ENCODE measurements at places on chromosomes 1 and 21.

GRCh38 chr1:103259982-103260381, 151.7 kb upstream of the COL11A1 start:
- DNase-seq: no peak

- no peak for DNase-seq
Observed at GRCh38 chr21:15893902-15894301, 164.1 kb downstream of the USP25 start.

GRCh38 chr1:226425004-226425378, 17.1 kb upstream of the PARP1 start:
- DNase-seq: no peak

DNA sequence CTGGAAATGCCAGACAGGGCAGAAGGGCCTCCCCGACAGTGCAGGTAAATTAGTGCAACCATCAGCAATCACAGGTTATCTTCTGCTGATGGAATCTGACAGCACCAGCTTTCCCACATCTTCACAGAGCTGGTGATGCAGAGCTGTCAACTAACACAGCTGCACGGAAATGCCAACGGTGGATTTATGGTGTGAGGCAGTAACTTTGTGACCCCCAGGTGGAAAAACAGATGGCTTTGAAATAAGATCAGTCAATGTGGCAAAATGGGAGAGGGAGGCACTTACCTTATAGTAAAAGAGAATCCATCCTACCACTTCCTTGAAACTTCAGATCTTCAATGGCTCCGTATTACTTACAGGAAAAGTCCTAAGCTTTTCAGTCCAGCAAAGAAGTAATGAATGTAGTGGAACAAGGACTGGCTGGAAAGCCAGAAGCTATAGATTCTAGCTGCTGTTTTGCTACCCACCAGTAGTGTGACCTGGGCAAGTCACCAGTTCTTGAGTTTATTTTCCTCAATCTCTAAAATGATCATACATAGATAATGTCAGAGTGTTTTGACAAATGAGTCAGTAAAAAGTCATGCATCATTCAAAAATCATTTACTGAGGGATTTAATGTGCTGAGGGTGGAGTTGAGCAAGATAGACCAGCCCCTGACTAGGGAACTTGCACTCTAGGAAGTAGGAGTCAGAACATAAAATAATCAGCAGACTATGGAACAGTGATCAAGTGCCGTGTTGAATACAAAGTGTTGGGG, 245.7 kb upstream of the JUN start:
- DNase-seq: no peak

- no peak for DNase-seq
Observed at GRCh38 chr1:153608742-153609584, 4.0 kb downstream of the S100A16 start.

- DNase-seq: no peak
Observed at GRCh38 chr1:71494163-71494562, 413.3 kb upstream of the ZRANB2 start.

DNA sequence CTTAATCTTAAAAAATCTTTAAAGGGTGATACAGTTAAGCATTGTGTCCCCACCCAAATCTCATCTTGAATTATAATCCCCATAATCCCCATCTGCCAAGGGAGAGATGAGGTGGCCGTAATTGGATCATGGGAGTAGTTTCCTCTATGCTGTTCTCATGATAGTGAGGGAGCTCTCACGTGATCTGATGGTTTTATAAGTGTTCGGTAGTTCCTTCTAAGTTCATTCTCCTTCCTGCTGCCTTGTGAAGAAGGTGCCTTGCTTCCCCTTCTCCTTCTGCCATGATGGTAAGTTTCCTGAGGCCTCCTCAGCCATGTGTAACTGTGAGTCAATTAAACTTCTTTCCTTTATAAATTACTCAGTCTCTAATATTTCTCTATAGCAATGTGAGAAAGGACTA, 10.7 kb downstream of the DHRS3 start:
- DNase-seq: no peak

DNA sequence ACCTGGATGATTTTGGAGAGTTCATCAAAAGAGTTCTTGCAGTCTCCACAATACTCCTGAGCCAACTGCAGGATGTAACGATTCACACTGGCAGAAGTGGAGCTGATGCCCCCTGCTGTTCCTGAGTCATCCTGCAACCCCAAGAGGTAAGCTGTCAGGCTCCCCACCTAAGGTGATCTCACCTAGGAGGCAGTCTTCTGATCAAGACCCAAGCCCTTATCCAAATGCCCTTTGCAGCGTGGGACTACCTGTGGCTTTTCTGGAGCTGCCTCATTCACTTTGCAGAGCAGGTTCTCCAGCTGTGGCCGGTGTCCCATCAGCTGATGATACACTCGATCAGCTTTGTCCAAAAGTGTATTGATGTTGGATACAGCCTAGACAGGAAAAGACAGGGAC, 96.4 kb downstream of the UBR4 start:
- peak; percentile 51 for DNase-seq

GRCh38 chr1:41698916-41699860, 214.7 kb upstream of the EDN2 start:
- no peak for DNase-seq

DNA sequence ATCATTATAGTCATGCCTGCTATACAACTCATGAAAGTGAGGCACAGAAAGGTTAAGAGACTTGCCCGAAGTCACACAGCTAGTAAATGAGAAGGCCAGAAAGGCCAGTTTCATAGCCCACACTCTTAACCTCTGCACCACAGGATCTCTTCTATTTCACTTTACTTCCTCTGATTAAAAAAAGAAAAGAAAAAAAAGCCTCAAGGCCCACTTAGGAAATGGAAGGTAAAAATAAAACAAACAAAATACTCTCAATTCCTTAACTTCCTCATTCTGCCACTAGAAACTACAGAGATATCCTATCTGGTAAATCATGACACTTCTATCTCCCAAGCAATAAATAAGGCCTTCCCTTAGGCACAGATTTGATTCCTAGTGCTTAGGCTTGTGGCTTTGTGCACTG, 7.6 kb upstream of the ENAH start:
- DNase-seq: no peak

- no peak for DNase-seq
Observed at GRCh38 chr1:33390542-33390941, 40.4 kb downstream of the PHC2 start.

DNA sequence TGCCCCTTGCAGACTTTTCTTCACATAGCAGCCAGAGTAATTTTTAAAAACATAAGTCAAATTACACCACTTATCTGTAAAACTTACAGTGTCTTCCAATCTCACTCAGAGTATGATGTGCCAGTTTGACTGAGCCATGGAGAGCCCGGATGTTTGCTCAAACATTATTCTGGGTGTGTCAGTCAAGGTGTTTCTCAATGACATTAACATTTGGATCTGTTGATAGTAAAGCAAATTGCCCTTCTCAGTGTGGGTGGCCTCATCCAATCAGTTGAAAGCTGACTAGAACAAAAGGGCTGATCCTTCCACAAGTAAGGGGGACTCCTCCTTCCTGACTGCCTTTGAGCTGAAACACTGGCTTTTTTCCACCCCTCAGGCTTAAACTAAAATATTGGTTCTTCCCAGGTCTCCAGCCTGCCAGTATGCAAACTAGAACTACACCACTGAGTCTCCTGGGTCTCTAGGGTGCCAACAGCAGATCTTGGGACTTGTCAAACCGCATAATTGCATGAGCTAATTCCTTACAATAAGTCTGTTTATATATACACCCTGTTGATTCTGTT, 157.9 kb upstream of the CTTNBP2NL start:
- no peak for DNase-seq

DNA sequence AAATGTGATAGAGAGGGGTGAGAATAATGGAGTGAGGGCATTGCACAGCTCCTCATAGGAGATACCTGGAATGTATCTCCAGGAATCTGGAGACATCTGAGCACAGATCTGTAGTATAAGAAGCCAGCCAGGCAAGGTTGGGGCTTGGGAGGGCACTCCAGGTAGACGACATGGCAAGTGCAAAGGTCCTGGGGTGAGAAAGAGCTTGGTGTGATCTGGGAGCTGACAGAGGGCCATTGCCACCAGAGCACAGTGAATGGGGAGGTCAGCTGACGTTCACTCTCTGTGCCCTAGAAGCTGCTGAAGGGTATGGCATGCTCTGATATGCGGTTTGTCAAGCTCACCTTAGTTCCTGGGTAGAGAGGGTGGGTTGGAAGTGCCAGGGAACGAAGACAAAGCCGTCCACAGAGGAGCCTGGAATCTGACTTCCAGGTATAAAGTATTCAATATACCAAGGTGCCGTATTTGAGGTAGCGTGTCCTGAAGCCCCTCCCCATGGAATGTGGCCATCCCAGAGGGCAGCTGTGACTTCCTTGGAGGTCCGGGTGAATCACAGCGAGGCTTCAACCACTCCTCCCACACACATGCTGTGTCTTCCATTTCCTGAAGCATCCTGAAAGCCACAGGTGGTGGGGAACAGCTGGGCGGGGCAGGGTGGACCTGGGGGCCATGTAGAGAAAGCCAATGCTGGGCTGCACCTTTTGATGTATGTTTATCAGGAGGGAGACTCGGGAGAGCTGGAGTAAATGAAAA, 182.7 kb upstream of the KLHDC7A start:
- DNase-seq: no peak

DNA sequence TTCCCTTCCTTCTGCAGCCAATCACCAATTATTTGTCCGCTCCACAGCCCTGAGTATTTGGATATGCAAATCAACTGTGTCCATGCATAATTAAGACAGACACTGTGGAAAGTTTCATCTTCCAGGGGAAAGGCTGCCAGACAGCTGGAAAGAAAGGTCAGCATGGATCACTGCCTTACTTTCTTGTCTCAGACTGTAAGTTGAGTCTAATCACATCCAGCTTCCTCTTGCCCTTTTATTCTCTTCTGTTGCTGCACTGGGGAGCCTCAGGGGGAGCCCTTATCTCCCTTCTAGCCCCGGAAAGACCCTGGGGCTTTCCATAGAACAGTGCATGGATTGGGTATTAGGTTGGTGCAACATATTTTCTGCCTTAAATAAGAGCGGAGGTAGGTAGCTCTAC, 182.9 kb downstream of the OMA1 start:
- no peak for DNase-seq
